GM13976 (cell line): ENCODE measurements at places on chromosomes 5 and 9.
A peak's percentile ranks its signal among the peaks of the same experiment; 100 is the strongest.

- no peak for DNase-seq
Observed at GRCh38 chr5:11268891-11269290, 507.9 kb upstream of the DAP start.

- DNase-seq: peak; percentile 65
Observed at GRCh38 chr5:178590141-178590923, at the start of gene COL23A1. Gene COL23A1 (minus strand): TSS chr5:178590393.

DNA sequence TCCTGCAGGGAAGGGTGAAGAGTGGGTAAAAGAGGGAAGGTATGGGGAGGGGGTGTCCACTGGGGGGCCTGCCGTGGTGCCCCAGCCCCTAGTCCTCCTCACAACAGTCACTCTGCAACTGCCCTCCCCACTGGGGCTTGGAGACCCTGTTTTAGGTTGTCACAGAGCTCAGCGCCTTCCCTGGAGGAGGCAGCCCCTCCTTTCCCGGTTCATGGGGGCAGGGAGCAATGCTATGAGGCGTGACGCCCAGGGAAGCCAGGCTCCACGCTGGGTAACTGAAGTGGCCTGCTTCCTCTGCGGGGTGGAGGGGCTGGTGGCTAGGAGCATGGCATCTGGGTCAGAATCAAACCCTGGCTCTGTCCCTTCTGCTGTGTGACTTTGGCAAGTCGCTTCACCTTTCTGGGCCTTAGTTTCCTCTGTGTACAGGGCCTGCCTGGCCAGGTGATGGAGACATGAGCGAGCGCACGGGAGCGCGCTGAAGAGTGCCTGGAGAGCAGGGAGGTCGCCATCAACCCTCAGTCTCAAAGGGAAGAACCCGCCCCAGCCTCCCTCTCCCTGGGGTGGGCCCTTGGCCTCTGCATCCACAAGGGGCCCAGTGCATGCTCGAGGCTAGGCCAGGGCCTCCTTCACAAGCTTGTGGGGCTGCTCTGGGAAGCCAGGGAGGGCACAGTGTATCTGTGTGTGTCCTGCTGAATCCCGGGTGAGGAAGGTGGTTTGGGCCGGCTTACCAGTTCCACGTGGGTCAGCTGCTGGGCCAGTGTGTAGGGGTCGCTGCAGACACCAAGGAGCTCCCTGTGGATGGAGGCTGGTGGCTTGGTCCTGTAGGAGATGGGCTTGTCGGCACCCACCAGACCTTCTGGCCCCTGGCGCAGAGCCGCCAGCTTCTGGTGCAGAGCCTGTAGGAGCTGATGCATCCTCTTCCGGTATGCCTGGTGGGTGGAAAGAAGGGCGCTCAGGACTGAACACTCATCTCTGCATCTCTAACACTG, 56.4 kb upstream of the RNF130 start:
- peak; percentile 31 for DNase-seq

- no peak for DNase-seq
Observed at GRCh38 chr5:86039351-86039750, 578.4 kb upstream of the COX7C start.

DNA sequence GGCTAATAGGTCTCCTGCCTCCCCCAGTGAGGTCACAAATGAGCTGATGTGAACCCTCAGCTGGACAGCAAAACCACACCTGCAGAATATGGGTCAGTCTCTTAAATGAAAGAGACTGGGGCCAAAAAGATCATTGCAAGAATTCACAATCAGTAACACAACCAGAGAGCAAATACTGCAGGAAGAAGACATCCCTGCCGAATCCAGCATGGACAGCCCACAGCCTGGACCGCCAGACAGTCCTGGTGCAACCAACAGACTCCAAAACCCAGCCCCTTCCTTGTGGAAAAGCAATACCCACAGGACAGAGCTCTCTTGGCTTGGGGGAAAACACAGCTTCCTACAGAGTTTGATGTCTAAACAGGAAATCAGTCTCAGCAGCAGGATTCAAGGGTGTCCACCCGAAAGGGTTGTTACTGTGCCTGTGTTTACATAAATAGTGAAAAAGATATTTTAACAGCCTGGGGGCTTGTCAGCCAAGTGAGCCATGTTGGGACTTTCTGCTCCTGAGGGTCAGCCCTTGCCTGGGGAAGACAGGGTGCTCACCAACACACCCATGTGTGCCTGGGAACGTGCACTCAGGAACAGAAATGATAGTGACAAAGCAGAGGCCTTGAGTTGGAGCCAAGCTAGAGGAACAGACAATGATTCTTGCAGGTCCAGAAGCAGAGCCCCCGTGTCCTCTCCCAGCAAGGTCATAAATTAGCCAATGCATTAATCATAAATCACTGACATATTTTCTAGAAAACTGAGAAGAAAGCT, 106.2 kb downstream of the SEMA5A start:
- no peak for DNase-seq

DNA sequence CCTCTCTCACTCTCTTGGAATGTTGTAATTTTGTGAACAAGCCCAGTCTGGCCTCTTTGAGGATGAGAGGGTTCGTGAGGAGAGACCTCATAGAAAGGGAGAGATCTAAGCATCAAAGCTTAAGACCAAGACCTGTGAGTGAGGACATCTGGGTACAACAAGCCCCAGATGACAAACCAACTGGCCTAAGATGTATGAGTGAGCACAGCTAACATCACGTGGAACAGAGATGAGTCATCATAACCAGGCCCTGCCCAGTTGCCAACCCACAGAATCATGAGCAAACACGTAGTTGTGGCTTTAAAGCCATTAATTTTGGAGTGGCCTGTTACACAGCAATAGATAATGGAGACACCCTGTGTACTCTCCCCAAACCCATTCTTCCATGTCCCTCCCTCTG, 439.1 kb upstream of the KIF2A start:
- no peak for DNase-seq

- no peak for DNase-seq
Observed at GRCh38 chr5:154818471-154819116, 31.8 kb downstream of the FAXDC2 start.

DNA sequence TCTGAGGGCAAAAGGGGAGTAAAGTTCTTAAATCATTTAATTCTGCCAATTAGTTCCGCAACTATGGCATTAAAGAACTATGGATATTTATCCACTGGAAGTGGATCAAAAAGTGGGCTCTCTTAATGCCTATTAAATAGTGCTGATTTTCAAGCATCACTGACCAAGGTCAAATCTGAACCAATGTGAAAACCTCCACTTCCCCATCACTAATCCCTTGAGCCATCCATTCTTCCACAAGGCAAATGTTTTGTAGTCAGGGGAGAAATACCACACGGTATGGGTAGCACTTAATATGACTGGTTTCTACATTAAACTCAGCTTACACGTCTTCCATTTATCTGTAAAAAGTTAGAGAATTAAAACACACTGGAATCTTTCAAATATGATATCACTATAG, 57.6 kb downstream of the MLLT3 start:
- DNase-seq: no peak

GRCh38 chr5:142984011-142984410, 213.8 kb downstream of the ARHGAP26 start:
- no peak for DNase-seq

GRCh38 chr9:129072171-129072570, 8.7 kb upstream of the DOLPP1 start:
- DNase-seq: no peak

DNA sequence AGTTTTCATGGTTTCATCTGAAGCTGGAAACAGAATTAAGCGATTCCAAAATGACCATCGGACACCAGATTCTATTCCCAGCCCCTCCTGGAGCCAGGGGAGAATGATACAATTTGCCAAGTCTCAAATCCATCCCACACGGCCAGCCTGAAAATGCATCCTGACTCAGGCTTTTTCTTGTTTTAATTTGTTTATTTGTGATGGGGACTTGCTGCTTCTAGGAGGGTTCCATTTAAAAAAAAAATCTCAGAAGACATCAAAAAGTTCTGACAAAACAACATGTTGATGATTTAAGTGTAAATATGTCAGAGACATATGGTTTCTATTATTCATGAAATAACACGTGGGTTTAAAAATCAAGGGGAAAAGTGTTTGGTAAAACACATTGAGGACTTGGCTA, 173.2 kb downstream of the GAS1 start:
- no peak for DNase-seq

- DNase-seq: no peak
Observed at GRCh38 chr9:672851-673250, 168.6 kb upstream of the DMRT1 start.

DNA sequence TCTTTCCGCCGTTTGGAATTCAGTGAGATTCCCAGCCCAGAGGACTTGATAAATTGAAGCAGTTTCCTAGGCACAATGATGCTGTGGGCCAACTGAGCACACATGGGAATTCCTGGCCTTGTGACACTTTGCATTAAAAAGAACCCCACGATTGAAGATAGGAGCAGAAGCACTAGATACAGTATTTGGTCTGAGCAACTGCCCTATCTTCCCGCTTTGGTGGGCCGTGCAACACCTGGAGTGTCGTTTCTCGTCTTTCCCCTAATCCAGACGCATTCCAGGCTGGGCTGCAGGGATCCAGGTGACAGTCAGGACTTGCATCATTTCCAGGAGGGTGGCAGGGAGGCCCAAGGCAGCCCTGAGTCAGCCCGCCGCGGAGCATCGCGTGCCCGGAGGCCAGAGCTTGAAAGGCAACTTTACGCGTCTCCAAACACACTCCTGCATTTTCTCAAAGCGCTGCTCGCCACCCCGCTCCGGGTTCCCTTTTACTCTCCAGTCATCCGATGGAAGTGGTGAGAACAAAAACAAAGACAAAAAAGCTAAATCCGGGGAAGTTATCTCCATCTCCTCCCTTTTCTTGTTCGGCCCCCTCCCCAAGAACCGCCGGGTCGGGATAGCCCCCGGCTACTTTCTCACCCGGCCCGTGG, 753 bp upstream of the STC2 start:
- peak; percentile 52 for DNase-seq

- no peak for DNase-seq
Observed at GRCh38 chr5:171888051-171888481, 102.4 kb downstream of the SMIM23 start.

DNA sequence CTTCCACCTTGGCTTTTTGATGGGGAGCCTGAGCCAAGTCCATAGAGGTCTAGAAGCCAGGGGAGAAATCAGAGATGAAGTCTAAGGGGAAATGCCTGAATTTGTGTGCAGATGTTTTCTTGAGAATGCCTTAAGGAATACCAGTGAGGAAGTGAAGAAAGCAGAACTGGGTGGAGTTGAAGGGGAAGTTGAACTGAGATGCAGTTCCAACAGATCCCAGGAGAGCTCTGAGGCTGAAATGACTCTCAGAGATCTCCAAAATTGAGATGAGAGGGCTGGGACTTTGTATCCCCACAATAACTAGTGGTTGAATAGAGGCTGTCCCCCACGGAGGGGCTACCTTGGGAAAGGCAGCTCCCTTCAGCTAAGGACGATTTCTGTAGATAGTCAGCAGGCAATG, 197.1 kb downstream of the ZNF462 start:
- DNase-seq: no peak

DNA sequence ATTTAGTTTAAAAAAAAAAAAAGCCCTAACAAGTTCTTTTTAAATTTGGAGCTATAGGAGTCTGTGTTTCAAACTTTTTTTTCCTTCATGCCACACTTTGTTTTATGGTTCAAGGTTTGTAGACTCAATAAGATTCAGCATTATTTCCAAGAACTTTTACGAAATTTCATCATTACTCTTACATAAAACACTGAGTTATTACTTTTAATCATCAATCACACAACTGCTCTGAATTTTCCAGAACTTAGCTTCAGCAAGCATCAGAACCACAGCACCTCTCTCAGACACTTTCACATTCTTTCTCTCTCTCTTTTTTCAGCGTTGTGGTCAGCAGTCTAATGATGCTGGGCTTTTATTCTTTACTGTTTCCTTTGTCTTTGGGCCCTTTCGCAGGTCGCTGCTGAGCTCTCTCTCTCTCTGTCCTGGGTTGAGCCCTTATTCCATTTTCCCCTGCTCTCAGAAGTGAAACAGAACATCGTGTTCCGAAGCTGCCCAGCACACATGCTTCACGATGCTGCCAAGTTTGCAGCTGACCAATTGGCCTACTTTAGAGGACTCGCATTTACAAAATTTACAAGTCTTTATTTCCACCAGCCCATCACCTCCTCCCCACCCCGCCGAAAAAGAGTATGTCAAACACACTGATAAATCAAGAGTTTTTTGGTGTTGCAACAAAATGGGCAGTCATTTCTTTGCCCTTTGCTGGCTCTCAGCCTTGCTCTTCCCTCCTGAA, 44.6 kb upstream of the PIK3R1 start:
- no peak for DNase-seq

DNA sequence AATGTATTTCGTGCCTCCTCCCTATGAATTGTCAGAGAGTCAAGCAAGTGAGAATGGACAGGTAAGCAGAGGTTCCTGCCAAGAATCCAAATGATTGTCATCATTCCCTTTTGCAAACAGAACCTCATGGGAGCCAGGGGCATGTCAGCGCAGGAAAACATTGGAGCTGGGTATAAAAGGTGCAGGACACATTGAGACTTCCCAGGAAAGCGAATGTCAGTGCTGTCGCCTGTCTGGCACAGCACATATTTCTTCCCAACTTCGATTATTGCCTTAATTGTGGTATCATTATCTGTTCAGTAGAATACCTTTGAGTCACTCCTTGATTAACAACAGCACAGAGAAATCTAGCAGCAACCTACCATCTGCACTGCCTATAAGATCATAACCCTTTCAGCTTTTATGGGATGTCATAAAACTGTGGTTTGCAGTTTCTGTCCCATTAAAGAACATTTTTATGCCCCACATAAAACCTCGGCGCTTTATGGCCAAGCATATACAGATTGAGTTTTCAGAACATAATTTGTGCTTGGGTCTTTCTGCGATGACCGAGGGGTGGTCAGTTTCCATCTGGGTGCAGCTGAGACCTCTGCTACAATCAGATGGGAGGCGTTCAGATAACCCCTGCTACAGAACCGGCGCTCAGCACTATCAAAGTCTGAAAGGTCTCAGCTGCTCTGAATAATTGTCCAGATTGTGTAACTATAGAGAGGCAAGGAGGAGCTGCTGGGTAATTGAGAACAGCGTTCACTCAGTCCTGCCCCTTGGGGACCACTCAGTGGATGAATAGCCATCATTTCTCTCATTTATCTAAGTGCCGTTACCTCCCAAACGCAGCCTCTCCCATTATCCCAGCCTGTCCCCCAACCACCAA, 30.9 kb upstream of the WWC1 start:
- DNase-seq: no peak

DNA sequence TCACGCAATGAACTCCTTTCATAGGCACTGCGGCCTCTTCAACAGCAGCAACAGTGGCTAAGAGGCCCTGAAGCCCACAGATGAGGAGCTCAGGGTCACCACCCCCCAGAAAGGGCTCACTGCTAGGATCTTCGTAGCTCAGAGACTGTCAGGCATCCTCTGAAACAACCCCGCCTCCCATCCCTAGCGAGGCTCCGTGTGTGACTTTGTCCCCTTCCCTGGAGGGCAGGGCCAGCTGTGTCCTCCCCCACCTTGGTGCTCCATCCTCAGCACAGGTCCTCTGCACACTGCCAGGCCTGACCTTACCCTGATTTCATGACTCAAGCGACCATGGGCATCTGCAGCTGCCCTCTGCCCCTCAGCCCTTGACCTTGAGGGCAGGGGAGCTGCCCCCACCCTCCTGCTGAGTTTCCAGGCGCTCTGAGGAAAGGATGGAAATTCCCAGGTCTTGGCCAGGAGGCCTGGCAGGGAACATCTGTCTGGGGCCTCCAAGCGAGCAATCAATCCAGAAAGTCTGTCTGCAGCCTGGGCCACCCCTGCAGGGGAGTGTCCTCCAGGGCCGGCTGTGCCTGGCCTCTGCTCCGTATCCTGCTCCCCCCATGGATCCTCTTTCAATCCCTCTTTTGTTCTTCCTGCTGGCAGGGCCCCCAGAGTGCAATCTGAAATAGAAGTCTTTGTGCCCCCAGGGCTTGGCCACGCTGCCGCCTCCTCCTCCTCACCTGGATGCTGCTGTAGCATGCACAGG, 6.8 kb upstream of the IRX4 start:
- no peak for DNase-seq
